ENCODE measurements at places on chromosomes 6 and 20.

DNA sequence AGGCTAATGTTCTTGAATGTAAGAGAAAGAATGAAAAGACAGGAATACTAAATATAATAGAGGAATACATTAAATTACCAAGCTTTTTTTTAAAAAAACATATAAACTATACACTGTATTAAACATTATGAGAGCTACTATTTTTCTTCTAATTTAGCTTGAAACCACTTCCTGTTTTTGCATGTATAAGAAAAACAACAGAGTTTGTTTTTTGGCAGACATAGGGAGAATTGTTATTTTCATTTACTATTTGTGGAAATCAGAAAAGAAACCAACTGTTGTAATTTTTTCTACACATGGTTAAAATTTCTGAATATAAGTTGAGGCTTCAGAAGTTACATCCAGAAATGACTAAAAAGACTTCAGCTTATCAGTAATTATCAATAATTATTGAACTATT, 991.8 kb upstream of the GJE1 start:
- no peak for DNase-seq

DNA sequence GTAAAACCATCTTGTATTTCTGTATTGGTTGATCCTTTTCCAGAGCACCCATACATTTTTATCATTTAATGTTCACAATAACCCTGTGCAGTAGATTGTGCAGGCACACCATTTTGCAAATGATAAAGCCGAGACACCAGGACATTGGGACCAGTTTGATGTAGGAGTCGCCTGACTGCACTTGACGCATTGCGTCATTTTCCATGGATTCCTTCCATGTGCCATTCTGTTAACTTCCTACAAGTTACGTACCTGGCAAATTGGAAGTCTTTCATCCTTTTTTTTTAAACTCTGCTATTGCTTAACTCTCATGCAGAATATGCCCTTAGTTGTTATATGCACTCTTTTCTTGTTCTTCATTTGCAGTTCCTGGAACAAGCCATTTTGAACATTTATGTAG, 43.0 kb downstream of the PRPH2 start:
- DNase-seq, result no peak

DNA sequence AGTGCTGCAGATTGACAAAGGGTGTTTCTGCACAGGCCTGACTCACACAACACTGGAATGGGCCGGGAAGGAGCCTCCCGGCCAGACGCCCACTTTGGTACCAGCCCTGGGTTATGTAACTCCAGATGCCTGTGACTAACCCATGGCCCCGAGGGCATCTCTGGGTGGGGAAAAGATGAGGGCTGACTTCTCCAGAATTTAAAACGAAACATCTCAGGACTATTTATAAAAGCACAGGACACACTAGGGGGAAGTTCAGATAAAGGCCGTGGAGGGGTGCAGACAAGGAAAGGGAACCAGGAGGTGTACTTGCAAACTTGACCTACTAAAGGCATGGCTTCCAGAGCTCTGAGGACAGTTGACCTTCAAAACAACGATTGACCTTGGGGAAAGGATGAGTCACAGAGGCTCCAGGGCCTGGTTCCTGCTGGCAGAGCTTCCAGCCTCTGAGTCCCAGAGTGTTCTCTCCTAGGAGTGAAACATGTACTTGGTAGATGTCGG, 196.9 kb downstream of the NFATC2 start:
- DNase-seq, result no peak

DNA sequence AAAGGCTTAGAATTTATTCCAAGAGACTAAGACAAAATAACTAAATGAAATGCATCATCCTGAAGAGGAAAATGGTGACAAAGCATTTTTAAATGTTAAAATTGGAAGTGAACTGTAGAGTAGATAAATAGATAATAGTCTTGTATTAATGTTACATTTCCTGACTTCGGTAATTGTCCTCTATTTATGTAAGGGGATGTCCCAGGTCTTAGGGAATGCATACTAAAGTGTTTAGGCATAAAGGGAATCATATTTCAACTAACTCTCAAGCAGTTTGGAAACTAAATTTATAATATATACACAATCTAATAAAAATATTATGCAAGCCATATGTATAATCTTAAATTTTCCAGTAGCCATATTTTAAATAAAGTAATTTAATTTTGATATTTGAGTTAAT, 159.3 kb downstream of the WDR27 start:
- DNase-seq, result no peak

GRCh38 chr6:11179088-11179418, 53.4 kb downstream of the NEDD9 start:
- no peak for DNase-seq

- no peak for DNase-seq
Measured at GRCh38 chr6:16985513-16986284, 116.2 kb upstream of the STMND1 start.

DNA sequence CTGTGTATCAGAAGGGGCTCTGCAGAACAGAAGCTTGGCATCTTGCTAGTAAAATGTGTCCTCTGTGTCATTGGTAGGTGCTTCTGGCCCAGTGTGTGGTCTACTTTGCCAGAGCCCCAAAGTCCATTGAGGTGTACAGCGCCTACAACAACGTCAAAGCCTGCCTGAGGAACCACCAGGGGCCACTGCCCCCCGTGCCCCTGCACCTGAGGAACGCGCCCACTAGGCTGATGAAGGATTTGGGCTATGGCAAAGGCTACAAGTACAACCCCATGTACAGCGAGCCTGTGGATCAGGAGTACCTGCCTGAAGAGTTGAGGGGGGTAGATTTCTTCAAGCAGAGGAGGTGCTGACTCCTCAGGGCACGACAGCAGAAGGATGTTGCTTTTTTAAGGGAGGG, 19.7 kb downstream of the WRNIP1 start:
- DNase-seq, result no peak

GRCh38 chr6:131231891-131232290, 96.6 kb downstream of the AKAP7 start:
- DNase-seq, result no peak
